ENCODE measurements at places on chromosomes 7 and 10.
A peak's percentile ranks its signal among the peaks of the same experiment; 100 is the strongest.

- no peak for DNase-seq
Observed at GRCh38 chr10:44071479-44071878, 313.4 kb downstream of the CXCL12 start.

DNA sequence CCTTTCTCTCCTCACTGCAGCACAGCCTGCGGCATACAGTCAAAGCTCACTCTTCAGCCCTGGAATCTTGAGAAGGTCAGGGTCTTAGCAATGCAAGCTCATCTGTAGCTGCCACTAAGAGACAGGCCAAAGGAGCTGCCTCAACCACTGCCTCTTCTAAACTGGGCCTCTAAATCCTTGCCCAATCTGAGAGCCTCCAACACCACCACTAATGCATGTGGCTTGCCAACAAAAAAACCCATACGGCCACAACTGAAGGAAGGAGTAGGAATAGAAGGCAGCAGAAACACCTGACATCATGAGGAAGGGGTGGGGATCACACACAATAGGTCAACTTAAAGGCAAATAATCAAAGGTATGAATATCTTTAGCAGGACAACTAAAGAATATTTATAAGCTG is 183.8 kb downstream of the SRPK2 start:
- DNase-seq, result no peak

- DNase-seq, result no peak
Observed at GRCh38 chr7:151665368-151665767, 145.7 kb upstream of the RHEB start.

DNA sequence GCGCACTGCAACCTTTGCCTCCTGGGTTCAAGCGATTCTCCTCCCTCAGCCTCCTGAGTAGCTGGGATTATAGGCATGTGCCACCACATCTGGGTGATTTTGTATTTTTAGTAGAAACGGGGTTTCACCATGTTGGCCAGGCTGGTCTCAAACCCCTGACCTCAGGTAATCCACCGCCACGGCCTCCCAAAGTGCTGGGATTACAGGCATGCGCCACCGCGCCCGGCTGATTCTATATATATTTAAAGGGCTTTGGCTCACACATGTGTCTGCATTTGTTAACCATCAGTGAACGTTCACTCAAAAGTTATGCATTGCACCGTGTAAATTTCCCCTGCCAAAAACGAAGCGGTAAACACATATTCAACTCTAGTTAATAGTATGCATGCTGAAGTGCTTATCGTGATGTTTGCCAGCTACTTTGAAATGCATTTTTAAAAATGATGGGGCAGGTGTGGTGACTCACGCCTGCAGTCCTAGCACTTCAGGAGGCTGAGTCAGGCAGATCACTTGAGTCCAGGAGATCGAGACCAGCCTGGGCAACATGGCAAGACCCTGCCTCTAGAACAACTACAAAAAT is 17.7 kb upstream of the WIPI2 start:
- DNase-seq, result no peak

DNA sequence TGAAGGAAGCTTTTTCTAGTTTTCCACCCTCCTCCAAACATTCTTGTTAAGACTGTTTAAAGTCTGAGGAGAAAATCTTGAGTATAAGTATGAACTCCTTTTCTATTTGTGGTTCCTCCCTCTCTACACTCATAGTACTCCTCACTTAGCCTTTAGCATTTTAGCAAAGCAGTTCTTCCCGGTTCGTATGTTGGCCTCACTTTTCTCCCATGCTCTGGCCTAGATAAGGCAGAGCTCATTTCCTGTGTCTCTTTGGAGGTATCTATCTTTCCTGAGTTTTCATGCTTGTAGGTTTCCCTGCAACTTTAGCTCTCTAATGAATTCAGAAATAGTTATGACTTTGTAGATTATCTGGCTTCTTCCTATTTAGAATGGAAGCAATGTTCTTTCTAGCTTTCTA is 5.9 kb upstream of the OR2F1 start:
- no peak for DNase-seq

GRCh38 chr10:48944171-48944570 is 4.5 kb upstream of the LRRC18 start:
- DNase-seq, result no peak

GRCh38 chr10:62437696-62438095 is 63.5 kb downstream of the ZNF365 start:
- DNase-seq, result peak; percentile 71

- no peak for DNase-seq
Observed at GRCh38 chr10:123269675-123270074, 115.5 kb downstream of the BUB3 start.

- no peak for DNase-seq
Observed at GRCh38 chr10:47078393-47079203, 167.4 kb downstream of the PTPN20 start.

DNA sequence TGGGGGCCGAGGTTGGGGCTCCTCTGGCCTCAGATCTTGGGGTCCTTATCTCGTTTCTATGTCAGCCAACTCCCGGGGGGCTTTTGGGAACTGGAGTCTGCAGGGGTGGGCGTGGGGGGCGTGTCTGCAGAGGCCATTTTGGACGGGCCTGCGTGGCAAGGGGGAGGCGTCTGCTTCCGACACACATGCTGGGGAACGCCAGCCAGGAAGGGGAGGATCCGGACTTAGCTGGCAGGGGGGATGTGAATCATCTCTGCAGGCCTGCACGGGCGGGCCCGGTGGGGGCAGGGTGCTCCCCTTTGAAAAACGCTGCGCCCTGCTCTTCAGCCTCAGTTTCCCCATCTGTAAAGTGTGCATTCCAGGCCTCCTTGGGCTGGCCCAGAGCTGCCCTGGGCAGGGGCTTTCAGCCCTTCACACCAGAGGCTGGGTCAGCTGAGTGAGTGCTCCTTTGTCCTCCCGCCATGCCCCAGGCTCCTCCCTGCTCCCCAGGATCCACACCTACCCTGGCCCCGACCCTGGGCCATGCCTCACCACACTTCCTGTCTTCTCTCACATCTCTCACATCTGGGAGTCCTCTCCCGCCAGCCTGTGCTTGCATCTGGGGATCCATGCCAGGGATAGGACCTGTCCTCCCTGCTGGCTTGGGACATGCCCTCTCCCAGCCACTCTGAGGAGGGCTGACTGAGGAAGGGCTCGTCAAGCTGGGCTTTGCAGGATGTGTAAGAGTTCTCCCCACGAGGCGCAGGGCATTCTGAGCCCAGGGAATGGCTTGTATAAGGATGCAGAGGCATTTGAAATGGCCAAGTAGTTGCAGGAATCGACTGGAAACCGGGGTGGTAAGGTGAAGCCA is 172.6 kb upstream of the TNRC18 start:
- DNase-seq, result peak; percentile 90

DNA sequence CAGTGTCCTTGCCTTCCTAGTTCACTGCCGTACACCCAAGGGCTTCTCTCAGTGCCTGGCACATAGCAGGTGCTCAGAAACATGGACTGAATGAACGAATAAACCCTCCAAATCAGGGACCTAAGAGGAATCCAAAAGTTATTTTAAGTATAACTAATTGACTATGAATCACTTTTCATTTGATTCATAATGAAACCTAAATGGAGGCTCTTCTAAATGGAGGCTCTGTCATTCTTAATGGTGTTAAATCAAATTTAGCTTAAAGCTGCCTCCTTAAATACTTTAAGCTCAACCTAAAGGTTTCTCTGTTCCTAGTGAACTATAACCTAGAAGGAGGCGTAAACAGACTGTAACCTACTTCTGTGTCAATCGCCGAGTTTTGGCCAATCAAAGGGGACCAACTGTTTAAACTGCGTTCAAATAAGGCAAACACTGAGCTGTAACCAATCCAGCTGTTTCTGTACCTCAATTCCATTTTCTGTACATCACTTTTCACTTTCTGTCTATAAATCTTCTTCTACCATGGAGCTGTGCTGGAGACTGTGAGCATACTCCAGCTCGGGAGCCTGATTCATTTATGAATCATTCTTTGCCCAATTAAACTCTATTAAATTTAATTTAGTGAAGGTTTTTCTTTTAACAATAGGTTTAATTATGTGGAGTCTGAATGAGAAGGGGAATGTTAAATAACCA is 11.0 kb downstream of the PYROXD2 start:
- peak; percentile 60 for DNase-seq

GRCh38 chr10:27644307-27644939 is 101.2 kb downstream of the MKX start:
- no peak for DNase-seq

DNA sequence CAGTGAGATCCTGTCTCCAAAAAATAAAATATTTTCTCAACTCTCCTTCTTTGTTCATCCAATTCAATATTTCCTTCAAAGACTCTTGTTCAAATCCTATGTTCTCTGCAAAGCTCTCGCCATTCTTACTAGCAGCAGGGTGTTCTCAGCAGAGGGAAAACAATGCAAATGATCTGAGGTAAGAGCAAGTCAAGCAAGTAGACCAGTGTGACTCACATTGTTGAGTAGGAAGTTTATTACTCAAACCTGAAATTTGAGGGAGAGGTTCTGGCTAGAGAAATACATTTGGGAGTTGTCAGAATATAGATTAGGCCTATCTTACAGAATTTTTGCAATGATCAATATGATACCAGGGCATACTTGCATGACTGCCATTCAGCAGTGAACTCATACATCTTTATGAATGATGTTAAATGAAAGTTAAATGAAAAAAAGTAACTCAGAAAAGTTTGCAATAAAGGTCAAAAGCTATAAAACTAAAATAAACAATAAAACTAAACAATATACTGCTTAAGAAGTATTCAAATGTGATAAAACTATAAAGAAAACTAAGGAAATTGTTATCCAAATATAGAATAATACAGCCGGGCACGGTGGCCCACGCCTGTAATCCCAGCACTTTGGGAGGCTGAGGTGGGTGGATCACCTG is 5.8 kb downstream of the IDE start:
- peak; percentile 65 for DNase-seq

- no peak for DNase-seq
Observed at GRCh38 chr10:81108516-81109199, 571.0 kb downstream of the SH2D4B start.

DNA sequence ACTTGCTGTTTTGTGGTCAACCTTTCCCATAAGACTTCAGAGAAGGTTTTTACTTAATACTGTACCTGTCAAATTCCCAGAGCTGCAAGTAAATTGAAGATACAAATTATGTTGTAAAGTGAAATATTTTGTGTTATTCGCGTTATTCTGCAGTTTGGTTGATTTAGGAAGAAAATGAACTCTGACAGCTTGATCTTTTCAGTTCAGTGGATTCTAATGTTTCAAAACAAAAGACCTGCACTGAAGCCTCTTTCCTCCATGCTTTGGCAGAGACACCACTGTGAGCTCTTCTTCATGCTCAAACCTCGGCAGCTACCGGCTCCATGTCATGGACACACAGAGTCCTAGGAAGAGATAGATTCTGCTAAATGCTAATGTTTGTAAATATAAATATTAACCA is 75.7 kb upstream of the INSYN2A start:
- no peak for DNase-seq

DNA sequence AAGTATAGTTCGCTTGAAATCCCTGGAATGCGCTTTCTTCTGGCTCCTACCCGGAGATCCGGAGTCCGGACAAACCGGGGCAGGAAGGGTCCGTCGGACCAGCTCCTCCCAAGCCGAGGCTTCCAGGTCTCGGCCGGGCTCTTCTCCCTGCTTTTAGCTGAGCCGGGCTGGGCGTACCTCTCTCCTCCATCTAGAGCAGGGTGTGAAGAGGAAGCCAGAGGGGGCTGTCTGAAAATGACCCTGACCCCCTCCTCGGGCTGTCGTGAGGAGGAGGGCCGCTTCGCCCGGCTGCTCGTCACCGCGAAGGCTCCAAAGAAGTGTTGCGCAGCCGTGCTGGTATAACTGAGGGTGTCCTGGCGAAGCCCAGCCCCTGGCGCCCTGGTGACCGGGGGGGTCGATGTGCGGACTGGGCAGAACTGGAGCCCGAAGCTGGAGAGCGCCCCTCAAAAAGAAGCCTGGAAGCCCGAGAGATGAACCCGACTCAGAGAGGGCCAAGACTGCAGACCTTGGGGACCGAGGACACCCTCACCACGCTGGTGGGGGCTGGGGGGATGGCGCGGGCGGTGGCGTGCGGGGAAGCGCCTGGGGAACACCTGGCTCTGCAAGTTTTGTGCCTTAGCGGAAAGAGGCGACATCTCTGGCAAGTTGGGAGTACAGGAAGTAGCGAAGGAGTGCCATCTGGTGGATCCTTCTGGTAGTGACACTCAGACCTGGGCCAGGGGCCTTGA is 5.7 kb downstream of the KAZALD1 start:
- DNase-seq, result peak; percentile 89

- DNase-seq, result peak; percentile 75
Observed at GRCh38 chr10:43671659-43672531, 23.2 kb upstream of the ZNF32 start.

DNA sequence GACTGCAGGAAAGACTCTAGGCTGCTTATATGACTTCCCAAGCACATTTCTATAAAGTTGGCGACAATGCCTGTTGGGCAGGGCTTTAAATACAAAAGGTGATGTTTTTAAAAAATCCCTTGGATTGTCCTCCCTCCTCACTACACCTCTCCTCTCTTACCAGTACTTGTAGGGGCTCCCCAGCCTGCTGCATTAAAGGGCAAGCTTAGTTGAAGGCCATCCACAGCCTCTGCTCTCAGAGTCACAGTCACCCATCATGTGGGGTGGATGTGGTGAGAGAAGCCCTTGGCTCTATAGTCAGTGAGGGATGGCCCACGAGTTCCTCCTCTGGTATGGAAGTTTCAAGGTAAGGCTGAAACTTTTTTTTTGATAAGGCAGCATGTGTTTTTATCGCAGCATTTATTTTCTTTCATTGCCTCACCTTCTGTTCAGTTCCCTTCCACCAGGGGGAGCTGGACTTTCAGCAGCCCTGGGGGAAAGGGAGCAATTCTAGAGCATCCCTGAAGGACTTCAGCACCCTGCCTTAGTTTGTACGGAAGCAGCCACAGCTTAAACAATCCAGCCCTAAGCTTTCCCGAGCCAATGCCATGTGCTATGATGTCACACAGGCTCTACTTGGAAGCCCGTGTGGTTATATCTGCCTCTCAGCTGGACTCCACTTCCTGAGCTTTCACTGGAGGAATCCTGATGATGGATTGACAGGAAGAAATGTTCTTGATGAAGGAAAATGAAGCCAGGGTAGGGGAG is 131.9 kb downstream of the CALCR start:
- DNase-seq, result peak; percentile 49

GRCh38 chr7:55132550-55132889 is 113.7 kb downstream of the EGFR start:
- no peak for DNase-seq

GRCh38 chr10:10915215-10915614 is 102.5 kb upstream of the CELF2 start:
- DNase-seq, result peak; percentile 32

GRCh38 chr10:51838471-51838870 is 139.1 kb upstream of the CSTF2T start:
- DNase-seq, result no peak

DNA sequence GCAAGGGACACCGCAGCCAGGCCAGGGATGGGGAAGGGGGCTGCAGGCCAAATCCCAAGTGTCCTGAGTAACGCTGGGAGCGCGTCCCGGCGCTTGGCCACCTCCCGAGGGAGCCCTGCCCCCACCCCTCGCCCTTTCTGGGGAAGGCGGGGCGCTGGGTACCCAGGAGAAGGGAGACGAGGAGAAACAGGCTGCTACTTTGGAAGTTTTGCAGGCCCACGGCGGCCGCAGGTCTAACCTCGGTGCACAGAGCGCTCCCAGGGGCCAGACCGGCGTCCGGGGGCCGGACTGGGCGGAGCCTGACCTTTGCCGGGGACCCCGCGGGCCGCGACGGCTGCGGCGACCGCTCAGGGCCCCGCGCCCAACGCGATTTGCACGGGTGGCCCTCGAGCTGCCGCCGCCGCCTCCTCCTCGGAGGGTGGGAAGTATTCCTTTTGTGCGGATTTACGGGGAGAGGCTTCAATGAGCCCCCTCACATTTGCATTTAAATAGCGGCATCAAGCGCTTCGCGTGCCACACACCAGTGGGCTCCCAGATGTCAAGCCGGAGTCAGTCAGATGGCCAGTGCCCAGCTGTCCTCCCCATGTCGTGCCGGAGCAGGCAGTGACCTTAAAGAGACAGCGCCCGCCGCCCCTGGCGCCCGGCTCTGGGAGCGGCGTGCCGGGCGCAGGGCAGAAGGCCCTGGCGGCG is 3.0 kb upstream of the EBF3 start:
- no peak for DNase-seq

All from activated CD4-positive, alpha-beta T cell treated with anti-CD3 and anti-CD28 coated beads, Interleukin-2, Interleukin-6, amounts not matched to agents 100 ng/mL and 50 ng/mL, durations not matched to agents 16 hours and 8 hours (primary cell).